ENCODE measurements at places on chromosomes 3 and 15. TPM values are rescaled to one million over a fixed set of nuclear protein-coding genes. Genes with fewer than 3 reads are reported as not detected.

Gene MYD88
- total RNA-seq: 12.1 TPM

Gene BCL2A1
- total RNA-seq: 0.19 TPM

Gene SATB1
- total RNA-seq: 11.4 TPM

Gene EAF2
- 3.1 TPM for total RNA-seq

Gene ZCWPW2
- total RNA-seq: 0.18 TPM

Gene HTR3C
- not detected for total RNA-seq

Gene B3GALNT1
- total RNA-seq: 13.7 TPM

Gene SPINK8
- total RNA-seq: not detected

Gene TRPM1
- total RNA-seq: 0.19 TPM

Gene CFAP100
- not detected for total RNA-seq

Gene LSMEM2
- not detected for total RNA-seq

Gene TTLL13
- total RNA-seq: under 0.01 TPM

Gene SLC28A2
- not detected for total RNA-seq

Gene TRIM42
- not detected for total RNA-seq

Gene CISH
- 0.19 TPM for total RNA-seq

Gene FBXW12
- not detected for total RNA-seq

Gene MELTF
- 14.2 TPM for total RNA-seq

Gene ALAS1
- total RNA-seq: 46.7 TPM

Gene GP9
- total RNA-seq: not detected

Gene SIDT1
- not detected for total RNA-seq

Gene PAK6
- total RNA-seq: not detected

Gene ABI3BP
- total RNA-seq: 9.2 TPM

Gene ADGRG7
- total RNA-seq: not detected

Gene ST3GAL6
- total RNA-seq: 23.6 TPM

Gene CACNA1D
- 0.09 TPM for total RNA-seq

All from endothelial cell of coronary artery (primary cell).